ENCODE measurements at places on chromosomes 13 and 19. TPM values are rescaled to one million over a fixed set of nuclear protein-coding genes. Genes with fewer than 3 reads are reported as not detected.

DNA sequence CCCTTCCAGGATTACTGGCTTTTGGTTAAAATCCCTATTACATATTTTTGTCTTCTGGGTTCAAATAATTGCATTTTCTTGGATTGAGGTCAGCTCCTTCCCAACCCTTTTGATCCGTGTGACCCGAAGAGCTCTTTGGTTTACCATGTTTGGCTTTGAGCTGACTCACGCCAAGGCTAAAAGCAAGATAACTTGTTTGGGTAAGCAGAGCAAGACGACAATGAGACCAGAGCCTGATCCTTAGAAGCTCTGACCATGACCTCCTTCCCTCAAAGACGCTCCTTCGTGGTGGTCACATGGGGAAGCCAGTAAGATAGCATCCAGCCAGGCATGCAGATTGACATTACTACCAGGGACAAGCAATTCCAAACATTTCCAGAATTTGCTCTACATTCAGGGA is 153.8 kb downstream of the DCT start:
- no peak for DNase-seq

- no peak for DNase-seq
These were observed 51.2 kb upstream of the EEF1AKMT1 start for GRCh38 chr13:20824762-20825476.

GRCh38 chr19:30757104-30757836 is 385.1 kb downstream of the ZNF536 start:
- DNase-seq: no peak

The RXFP2 gene
- not detected for total RNA-seq

The TMEM259 gene
- total RNA-seq: 143 TPM

DNA sequence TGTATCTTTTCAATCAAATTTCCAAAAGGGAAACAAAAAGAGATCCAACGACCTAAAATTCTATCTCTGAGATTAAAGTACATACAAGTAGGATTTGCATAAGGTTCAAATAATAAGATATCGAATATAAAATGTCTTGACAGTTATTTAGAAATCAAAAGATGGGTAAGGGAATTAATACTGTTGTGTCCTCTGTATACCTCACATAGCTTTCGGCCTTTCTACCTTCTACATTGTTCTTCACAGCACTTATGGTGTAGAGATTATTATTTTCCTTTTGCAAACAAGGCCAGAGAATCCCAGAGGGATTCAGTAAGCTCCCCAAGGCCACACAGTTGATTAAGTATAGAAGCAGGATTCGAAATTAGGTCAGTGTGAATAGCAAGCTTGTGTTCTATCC is 403.6 kb downstream of the SPRY2 start:
- DNase-seq: no peak

- DNase-seq: no peak
These were observed 180.4 kb downstream of the TM9SF2 start for GRCh38 chr13:99681695-99682094.

DNA sequence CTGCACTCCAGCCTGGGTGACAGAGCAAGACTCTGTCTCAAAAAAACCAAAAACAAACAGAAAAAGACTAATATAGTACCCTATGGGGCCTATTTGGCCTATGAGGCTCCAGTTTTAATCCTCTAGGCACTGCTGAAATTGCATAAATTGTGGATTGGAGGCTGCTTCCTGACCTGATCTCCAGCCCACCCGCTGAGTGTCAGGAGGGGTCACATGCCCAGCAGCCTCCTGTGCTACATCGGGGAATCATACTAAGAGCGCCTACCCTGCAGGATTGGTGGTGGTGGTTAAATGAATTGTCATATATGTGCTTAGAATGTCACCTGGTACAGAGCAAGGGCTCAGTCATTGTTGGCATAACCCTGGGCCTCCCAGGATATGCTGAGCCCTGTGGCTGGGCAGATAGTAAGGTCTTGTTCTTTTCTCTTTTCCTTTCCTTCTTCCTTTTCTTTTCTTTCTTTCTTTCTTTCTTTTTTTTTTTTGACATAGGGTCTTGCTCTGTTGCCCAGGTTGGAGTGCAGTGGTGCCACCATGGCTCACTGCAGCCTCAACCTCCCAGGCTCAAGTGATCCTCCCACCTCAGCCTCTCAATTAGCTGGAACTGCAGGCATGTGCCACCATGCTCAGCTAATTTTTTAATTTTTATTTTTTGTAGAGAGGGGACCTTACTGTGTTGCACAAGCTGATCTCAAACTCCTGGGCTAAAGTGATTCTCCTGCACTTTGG is 31.3 kb downstream of the LTBP4 start:
- DNase-seq: no peak

GRCh38 chr19:6012426-6013170 is 34.7 kb upstream of the RANBP3 start:
- DNase-seq: no peak

DNA sequence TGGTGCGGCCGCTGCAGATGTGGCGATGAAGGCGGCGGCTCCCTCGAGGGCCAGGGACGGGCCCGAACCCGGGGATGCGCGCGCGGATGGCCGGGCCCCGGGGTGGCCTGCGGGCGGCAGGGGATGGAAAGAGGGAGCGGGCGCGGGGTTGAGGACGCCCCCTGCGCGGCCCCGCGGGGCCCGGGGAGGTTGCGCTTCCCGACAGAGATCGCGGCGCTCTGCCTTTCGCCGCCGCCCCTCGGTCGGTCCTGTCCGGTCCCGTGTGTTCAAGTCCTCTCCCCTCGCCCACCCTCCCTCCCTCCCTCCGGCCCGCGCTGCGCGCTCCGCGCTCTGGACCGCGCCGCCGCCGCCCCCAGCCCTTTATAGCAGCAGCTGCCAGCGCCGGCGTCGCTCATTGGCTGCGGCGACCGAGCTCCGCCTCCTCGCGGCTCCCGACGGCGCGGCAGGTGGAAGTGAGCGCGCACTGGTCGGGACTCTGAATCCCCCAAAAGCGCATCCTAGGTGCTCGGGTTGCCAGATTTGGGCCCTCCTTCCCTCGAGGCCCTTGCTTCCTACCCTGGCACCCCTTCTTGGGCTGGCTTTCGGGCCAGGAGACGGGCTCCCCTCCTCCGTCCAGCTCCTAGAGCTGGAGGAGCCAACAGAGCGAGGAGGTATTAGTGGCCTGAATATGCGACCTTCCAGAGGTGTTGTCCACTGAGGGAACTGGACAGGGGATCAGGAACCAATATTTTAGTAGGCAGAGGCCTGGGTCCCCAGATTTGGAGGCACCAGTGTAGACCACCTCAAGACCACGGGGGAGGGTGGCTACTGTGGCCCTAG is at the start of gene ELAVL3:
ELAVL3 (minus strand) TSS at position 332 of the 819 bp plus-strand sequence. CDS start 438 bp downstream, outside the sequence.
- no peak for DNase-seq

- peak; percentile 78 for DNase-seq
These were observed 7.3 kb downstream of the ATP4B start for GRCh38 chr13:113650731-113651148.

DNA sequence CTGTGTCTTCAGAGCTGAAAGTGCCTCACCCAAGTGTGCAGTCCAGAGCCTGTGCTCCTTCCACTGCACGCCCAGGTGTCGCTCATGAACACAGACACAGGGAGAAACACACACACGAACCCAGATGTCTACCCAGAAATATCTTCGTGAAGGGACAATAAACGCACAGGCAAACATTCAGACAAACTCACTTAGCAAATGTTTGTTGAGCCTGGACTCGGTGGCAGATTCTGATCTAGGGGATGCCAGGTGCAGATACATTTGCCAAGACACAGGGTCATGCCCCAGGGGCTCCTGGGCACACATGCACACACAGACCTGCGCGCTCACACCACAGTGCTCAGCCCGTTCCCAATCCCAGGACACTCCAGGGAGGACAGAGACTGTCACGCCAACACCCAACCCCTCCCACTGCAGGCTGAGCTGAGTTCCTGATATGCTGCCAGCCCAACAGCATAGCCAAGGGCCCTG is 31.9 kb downstream of the SCGB2B2 start:
- DNase-seq: no peak

DNA sequence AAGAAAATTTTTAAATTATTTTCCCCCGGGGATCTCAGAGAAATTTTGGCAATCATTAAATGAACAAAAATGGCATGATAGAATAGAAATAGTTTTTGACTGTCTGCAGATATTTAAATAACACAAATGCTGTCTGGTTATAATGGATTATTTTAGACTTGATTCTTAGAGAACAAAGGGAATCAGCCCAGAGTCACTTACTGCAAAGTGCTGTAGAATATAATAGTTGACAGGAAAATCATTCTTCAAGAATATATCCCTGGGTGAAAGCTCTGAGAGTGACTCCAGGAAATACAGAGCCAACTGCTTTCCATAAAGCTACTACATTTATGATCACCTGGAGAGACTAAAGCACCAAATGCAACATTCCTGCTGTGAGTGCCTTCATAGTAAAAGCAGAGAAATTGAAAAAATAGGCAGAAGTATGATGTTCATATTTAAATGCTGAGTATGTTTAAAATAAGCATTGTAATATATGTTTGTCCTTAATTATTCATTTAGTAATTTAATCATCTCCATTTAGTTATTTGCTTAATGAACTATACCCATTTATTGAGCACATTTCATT is 1765.8 kb downstream of the SLITRK1 start:
- DNase-seq: no peak

- no peak for DNase-seq
These were observed 615.3 kb upstream of the SLITRK1 start for GRCh38 chr13:84497613-84498012.

The SERP2 gene
- 3.0 TPM for total RNA-seq

- DNase-seq: no peak
These were observed 163.4 kb downstream of the FOXO1 start for GRCh38 chr13:40503011-40503410.

- no peak for DNase-seq
These were observed 13.7 kb upstream of the SOX1 start for GRCh38 chr13:112053167-112053743.

- DNase-seq: no peak
These were observed 3.9 kb downstream of the AP1M2 start for GRCh38 chr19:10583036-10583776.

- DNase-seq: no peak
These were observed 234.8 kb downstream of the ENOX1 start for GRCh38 chr13:43551897-43552456.

The CEACAM20 gene
- total RNA-seq: not detected

- no peak for DNase-seq
These were observed 404 bp upstream of the IL27RA start for GRCh38 chr19:14030997-14031718.

DNA sequence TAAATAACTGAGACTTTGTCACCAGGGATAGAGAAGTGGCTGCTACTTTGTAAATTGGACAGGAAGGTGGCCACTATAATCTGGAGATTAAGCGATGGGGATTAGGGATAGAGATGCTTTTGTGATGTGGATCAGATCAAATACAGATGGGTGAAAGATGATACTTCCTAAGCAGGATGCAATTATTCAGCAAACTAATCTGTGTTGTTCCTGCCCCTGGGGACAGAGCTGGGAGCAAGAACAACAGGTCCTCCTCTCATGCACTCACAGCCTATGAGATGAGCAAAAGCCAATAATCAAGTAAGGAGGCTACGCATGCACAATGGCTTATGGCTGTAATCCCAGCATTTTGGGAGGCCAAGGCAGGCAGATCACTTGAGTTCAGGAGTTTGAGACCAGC is 4.6 kb downstream of the RGL3 start:
- DNase-seq: no peak

DNA sequence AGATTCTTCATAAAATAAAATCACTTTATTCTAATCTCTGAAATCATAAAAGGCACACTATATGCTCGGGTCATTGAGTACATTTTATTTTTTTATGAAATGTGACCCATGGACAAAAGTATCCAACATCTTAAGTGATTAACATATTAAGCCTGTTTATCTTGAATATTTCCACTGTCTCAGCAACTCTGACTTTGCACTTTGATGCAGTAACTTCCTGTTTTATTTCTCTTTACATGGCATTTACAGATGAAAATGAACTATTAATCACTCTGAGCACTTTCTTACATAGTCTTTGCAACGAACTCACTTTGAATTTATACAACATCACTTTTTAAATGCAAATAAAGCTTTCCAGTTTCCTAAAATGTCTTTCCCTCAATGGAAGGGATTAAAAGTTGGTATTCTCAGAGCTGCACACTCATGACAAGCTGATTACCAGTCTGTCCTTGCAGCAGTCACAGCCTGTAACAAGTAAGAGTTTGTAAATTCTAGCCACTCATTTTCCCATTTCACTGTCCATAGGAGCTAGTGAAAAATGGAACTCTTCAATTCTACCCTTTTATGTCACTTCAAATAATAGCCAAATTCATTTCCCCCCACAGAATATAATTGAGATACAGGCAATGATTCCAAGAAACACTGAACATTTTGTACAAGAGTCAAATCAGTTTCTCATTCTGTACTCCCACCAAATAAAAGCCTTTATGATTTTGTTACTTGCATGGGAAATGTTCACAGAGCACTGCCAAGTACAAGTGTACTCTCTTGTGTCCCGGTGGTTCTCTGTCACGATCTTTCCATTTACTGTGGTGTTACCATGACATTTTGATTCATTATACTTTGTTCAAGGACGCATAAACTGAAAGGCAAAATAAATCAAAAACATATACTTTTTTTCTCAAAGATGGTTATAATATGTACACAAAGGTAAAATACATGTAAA is 1968.9 kb downstream of the PCDH9 start:
- DNase-seq: no peak

DNA sequence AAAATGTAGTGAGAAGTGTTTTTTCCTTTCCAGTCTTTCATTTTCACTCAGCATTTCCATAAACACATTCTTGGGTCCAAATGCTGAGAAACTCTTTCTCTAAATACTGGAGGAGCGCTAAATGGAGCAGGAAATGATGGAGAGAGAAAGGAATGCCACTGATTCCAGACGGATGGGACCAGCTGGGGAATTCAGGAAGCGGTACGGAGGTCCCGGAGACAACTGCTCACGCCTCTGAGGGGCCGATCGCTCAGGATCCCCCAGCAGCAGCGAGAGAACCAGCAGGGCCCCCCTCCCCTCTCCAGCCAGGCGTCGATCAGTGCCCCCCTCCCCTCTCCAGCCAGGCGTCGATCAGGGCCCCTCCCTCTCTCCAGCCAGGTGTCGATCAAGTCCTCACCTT is 13.2 kb downstream of the RASA3 start:
- no peak for DNase-seq

DNA sequence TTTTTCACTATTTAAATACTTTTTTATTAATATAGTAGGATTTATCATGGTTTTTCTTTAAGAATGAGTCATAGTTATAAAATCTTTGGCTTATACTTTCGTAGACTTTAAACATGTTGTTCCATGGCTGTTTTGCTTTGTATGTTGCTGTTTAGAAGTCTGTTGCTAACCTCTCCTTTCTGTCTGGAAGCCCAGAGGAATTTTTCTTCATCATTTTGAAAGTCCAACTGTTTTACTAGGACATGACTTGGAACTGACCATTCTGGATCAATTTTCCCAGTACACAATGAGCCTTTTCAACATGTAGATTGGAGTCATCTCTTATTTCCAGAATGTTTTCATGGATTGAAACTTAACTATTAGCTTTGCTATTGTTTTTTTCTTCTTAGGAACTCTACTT is 7.9 kb downstream of the CAB39L start:
- no peak for DNase-seq

GRCh38 chr19:42021185-42021584 is 27.2 kb upstream of the ATP1A3 start:
- DNase-seq: no peak

DNA sequence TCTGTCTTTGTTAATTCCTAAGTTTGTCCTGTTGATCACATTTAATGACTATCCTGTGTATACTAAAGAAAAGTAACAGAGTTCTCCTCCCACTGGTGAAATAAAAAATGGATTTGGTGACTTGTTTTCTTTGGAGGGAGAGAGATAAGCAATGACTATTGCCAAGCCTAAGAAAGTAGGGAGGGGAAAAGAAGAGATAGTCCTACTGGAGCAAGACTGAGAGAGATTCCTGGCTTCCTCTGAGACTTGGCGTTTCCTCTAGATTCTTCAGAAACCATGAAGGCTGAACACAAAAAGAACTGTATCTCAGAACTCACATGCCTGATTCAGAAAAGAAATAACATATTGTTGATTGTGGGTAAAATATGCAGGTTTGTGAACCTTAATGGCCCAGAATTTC is 406.5 kb downstream of the FOXO1 start:
- no peak for DNase-seq

Measured in mesenteric fat pad (tissue), 1 donor.